ENCODE measurements at places on chromosomes 7 and 10. TPM values are rescaled to one million over a fixed set of nuclear protein-coding genes. Genes with fewer than 3 reads are reported as not detected.

FGFR2 gene
- 82.1 TPM for total RNA-seq

NUTM2E gene
- not detected for total RNA-seq

ELN gene
- total RNA-seq: 36.7 TPM

GIMAP4 gene
- 13.4 TPM for total RNA-seq

FLNC gene
- 9.7 TPM for total RNA-seq

TBXAS1 gene
- 11.8 TPM for total RNA-seq

CPA4 gene
- 1.3 TPM for total RNA-seq

FGL2 gene
- total RNA-seq: 5.0 TPM

PSD gene
- total RNA-seq: 348 TPM

DNA sequence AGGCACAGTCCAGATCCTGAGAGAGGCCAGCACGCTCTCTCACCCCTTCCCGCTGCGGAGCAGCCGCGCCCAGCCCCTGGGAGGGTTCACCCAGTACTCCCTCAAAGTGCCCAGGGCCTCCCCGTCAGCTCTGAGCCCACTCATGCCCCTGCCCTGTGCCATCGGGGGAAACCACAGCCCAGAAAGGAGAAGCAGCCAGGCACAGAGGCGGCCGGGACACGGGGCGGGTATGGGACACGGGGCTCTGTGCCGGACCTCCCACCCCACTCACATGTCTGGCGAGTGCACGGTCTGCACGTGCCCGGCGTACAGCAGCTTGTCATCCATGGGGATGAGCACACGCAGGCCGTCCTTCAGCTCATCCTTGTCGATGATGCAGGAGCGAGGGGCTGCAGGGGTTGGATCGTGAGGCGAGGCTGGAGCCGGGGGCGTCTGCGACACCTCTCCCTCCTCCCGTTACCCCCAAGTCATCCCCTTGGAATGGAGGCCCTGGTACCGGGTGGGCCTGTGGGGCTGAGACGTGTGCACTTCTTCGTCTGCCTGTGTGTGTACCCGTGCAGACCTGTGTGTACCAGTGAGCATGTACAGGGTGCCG lies 38.2 kb downstream of the SLC29A4 start:
- DNase-seq: no peak

DNA sequence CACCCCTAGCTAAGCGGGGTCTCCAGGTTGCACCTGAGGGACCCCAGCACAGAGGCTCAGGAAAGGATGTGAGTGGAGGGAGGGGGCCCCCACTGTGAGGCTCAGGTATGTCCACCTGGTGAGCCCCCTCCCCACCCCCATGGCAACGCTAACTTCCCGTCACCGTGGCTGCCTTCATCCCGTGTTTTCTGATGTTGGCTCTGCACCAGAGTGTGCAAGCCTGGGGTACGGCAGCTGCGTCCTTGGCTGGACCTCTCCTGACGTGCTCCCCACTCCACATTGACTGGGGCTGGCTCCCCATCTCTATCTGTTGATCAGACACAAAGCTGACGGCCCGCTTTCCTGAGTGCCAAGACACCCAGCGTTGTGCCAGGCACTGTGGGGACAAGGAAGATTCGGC lies 136.7 kb downstream of the ACTR3B start:
- no peak for DNase-seq

DNA sequence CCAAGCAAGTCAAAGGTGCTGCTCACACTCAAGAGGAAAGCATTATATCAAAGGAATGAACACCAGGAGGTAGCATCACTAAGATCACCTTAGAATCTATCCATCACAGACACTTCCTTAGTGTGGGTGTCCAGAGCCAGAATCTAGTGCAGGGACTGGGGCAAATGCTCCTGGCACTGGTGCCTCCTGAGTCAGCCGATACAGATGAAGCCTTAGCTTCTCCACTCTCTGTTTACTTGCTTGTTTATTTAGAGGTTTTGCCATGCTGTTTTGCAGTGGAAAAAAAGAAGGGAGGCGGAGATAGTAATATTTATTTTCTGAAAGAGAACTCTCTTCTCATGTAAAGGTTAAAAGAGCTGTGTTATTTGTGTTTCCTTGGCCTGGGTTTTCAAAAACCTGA lies 303.1 kb downstream of the WDR11 start:
- DNase-seq: no peak

- DNase-seq: peak; percentile 72
These were observed 695 bp downstream of the PRKAG2 start for GRCh38 chr7:151875942-151876898.

DNA sequence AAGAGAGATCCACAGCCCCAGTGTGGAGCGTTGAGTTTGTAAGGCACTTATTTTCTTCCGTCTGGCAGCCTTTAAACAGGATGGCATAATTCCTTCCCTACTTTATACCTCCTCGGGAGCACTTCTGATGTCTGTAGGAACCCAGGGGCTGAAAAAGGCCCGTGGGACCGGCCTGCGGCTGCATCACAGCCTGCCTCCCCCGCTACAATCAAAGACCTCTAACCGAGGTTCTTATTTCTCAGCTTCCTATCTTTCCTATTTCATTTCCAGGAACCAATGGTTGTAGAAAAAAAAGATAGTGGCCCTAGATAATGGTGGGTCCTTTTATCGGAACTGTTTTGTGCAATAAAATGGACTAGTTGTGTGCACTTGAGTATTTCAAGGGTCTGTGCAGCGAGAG lies 4.1 kb upstream of the CTBP2 start:
- no peak for DNase-seq

DNA sequence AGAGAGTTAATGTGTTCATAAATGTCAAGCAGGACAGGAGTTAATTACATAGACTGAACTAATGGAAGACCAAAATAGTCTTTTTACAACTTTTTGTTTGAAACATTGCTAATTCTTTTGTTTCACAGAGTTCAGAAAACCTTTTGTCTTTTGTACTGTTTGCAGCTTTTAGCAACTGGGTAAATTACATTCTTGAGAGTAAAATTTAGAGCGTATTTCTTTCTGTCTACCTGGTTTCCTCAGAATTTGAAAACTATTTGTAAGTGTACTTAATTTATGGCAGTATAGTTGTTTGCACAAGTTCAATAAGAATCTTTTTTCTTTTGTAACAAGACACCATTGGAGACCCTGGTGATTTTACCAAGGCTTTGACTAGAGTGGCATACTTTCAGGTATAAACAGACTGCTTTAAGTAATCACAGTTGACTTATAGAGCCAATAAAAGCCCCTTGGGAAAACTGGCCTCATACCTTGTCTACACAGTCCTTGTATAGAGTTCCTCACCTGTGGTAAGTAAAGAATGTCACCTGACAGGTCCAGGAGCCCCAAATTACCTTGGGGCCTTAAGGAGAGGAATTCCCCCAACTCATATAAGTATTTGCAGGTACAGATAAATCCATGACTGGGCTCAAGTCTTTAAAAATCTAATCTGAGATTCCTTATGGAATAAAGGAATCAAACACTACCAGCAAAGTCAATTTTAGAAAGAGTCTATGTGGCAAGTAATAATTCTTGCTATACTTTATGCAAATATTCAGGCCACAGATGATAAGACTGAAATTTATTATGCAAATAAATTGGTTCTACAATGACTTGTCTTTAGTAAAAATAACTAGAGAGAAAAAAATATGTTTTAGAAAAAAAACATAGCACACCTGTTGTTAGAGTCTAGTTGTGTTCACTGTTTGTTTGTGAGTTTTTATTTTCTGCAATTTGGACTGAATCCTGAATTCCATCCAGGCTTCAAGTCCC lies 23.6 kb upstream of the CREB3L2 start:
- DNase-seq: no peak

GRCh38 chr7:44104860-44105771 lies 971 bp downstream of the AEBP1 start:
- DNase-seq: peak; percentile 51

DNA sequence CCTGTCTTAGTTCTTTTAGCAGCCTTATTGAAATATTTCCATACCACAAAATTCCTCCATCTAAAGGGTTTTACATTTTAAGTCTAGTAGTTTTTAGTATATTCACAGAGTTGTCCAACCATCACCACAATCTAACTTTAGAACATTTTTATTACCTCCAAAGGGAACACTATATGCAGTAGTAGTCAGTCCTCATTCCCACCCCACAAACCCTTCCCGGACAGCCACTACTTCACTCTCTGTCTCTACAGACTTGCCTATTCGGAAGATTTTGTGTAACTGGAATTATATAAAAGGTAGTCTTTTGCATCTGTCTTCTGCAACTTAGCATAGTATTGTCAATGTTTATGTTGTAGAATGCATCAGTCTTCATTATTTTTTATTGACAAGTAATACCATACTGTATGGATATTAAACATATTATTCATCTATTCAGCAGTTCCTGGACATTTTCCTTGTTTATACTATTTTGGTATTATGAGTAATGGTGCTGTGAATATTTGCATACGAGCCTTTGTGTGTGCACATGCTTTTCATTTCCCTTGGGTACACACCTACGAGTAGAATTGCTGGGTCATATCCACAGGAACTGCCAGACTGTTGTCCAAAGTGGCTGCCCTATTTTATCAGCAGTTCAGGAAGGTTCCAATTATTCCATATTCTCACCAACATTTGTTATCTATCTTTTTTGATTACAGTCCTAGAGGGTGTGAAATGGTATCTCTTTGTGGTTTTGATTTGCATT lies 60.9 kb upstream of the LANCL2 start:
- no peak for DNase-seq

- DNase-seq: no peak
These were observed 41.8 kb downstream of the KLHDC10 start for GRCh38 chr7:130112093-130112492.

- DNase-seq: no peak
These were observed 37.3 kb downstream of the ZCCHC24 start for GRCh38 chr10:79407811-79408795.

GRCh38 chr10:30979956-30980355 lies 51.7 kb downstream of the ZNF438 start:
- no peak for DNase-seq

DNA sequence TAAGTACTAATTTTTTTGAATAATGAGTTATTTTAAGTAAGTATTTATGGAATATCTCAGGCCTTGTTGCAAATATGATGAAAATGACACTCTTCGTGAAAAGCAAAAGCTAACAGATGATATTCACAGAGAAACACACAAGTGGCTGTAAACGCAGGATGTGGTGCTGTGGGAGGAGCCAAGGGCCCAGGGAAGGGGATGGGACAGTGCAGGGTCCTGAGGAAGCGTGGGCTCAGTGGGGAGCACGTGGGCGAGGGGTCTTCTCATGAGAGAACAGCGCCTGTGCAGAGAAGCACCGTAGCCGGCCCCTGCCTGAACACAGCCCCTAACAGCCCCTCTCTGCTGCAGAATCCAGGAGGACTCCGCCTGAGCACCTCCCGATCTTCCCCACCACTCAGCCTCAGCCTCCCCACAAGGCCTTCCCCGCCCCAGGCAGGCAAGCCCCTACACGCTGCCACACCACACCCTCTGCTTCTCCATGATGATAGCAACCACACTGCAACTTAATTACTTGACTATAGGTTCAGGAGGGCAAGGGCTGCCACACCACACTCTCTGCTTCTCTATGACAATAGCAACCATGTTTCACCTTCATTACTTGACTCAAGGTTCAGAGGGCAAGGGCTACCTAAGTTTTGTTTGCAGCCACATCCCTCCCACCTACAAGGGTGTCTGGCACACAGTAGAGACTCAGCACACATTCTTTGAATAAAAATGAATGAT lies 152.6 kb upstream of the RNF32 start:
- no peak for DNase-seq

DNA sequence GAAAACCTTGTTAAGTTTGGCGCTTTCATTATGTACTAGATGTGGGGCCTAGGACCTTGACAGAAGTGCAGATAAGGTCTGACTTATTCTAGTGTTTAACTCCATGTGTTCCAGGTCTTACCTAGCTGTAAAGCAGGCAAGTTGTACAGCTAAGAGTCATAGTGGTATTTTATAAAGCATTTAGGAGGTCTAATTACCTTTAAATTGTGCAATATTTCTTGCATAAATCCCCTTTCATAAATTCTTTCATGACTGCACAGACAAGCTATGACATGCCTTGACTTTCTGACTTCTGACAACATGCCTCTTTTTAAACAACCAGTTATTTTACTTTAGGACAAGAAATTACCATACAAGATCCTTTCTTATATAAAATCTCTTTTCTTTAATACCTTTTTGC lies 151.6 kb upstream of the VSTM2A start:
- no peak for DNase-seq

DNA sequence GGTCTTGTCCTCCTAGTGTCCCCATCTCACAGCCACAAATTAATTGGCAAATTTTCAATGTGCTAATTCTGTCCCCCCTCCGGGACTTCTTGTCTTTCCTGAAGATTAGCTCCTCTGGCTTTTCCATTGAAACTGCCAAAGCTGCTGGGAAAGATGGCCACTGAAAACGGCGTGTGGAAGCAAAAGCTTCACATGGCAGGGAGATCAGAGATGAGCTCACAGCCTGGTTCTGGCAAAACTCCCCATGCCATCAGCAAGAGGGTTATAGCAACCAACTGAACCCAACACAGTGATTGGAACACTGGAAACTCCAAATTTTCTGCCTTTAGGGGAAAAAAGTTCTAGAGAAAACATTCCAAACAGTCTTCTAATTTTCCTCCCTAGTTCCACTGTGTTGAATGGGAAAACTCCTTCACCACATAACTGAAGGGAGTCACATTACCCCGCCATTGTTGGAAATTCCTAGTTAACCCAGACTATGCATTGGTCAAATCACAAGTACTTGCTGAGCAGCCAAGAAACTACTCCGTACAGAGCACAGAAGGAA lies 37.0 kb downstream of the NRAP start:
- no peak for DNase-seq

GRCh38 chr10:24804956-24805355 lies 81.3 kb upstream of the ARHGAP21 start:
- no peak for DNase-seq

DNA sequence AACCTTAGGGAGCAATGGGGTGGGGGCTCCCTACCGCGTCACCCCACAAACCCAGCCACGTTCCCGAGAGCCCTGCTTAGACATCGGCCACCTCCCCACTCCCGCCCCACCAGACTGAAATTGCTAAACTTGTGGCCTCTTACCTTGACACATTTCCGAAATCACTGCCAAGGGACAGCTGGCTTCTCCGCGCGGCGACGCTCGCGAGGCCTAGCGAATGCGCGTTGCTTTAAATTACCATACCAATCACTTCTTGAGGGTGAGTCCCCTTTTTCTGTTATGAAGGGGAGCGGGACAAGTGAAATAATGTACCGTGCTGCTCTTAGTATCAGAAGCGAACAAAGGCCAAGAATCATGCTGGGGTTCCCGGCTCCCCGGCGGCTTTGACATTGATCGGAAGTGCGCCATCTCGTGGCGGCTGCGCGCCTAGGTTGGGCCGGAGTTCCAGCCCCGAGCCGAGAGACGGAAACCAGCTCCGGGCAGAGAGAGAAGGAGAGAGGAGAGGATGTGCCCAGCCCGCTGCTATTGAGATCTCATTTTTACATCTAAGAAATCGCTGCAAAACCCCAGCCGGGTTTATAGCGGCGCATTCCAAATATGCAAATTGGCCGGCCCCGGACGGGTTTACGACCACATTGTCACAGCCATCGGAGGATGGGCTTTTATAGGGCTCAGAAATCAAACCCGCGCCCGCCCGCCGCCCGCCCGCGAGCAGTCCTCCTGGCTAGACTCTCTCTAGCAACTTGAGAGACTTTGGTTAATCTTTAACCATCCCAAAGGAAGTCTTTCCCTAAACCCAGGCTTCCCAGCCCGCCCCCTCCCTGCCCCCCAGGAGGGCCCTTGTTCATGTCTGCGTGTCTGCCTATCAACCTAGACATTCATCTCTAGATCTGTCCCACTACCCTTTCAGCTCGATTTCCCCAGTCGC lies 5.3 kb downstream of the HOXA11 start:
- no peak for DNase-seq
